Stimulated activated CD8-positive, alpha-beta memory T cell treated with anti-CD3 and anti-CD28 coated beads, Interleukin-15, amount 100 ng/mL, for 4 hours (primary cell): ENCODE measurements at places on chromosomes 5 and 9.

GRCh38 chr9:122797316-122798063 is 2.4 kb upstream of the OR1K1 start:
- DNase-seq: no peak

DNA sequence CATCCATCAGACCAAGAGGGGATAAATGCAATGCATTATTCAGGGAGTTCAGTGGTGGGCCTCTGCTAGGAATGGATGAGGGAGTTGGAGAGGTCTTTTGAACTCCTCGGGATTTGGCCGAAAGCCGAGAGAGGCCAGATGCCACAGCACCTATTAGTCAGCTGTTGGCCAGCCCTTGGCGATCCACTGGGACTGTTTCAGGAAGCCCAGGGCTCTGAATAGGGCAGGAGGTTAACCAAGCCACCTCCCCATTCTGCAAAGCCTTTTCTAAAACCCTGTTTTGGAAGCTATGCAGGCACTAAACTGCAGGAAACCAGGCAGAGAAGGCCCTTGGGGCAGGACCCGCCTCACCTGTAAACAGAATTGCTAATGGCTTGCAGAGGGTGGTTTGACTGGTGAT is 37.8 kb downstream of the ASTN2 start:
- no peak for DNase-seq

- DNase-seq: no peak
Observed at GRCh38 chr9:18255747-18256146, 218.2 kb upstream of the ADAMTSL1 start.

DNA sequence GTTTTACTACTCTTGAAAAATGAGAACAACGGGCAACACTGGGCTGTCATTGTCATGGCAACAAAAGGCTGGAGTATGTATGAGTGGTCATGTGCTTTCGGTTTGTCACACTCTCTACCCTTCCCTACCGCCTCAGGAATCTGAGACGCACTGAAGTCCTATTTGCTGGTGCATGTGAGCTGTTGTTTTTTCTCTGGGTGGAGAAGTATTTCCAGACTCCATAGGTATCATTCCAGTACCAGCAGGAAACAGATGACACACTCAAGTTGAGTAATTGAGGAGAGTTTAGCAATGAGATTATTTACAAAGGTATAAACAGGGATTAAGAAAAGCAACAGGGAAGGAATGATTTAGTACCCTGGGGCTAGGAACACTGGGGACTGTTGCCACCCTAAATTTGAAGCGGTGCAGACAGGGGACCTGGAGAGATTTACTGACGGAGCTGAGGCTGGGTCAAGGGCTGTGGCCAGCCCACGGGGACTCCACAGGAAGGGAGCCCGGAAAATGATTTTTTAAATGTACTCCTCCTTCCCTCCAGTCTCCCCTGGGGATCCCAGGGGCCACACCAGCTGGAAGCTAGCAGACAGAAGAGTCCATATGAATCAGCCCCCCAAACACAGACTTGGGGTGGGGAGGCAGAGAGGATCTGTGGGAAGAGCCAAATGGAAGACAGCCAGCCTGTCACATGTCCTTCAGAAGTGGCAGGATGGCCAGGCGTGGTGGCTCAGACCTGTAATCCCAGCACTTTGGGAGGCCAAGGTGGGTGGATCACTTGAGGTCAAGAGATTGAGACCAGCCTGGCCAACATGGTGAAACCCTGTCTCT is 13.2 kb upstream of the ZBTB43 start:
- DNase-seq: no peak

DNA sequence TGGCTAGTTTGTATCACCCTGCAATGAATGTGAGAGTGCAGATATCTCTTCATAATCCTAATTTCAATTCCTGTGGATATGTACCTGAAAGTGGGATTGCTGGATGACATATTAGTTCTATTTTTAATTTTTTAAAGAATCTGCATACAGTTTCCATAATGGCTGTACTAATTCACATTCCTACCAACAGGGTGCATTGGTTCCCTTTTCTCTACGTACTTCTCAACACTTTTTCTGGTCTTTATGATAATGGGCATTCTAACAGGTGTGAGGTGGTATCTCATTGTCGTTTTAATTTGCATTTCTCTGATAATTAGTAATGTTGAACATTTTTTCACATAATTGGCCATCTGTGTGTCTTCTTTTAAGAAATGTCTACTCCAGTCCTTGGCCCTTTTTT is 927.5 kb downstream of the DTWD2 start:
- DNase-seq: no peak

GRCh38 chr5:172418862-172419814 is 35.2 kb downstream of the SH3PXD2B start:
- no peak for DNase-seq

DNA sequence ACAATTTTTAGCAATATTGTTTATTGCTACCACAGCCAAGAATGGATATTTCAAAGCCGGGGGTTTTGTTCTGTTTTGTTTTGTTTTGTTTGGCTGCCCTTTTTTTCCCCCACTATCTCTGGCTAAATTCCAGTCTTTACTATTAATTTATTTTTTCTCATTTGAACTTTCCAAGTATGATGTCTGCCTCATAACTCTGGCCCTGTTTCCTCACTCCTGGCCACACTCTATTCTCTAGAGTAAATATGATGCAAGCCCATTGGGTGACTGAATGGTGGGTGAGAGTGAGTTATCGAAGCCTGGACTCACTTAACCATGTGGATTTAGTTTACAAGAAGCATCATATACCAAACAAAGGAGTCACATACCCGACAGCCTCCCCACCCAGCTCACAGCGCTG is 41.9 kb downstream of the WDR36 start:
- no peak for DNase-seq

DNA sequence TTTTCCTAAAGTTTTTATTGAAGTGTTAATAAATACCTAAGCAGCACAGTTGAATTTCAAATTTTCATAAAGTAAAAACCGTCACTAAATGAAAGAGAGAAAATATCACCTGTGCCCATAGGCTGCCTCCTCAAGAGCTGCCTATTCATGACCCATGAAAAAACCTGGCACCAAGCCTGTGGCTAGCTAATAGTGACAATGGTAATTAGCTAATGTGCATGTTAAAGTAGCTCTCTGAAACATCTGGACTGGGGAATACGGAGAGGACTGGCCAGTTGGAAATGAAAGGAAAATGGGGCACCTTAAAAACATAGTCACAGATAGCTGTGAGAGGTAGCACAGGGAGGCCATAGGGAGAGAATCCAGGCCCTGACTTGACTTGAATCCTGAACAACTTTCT is 5.4 kb upstream of the GNE start:
- DNase-seq: no peak

GRCh38 chr5:174444479-174445188 is 279.7 kb upstream of the MSX2 start:
- DNase-seq: no peak

DNA sequence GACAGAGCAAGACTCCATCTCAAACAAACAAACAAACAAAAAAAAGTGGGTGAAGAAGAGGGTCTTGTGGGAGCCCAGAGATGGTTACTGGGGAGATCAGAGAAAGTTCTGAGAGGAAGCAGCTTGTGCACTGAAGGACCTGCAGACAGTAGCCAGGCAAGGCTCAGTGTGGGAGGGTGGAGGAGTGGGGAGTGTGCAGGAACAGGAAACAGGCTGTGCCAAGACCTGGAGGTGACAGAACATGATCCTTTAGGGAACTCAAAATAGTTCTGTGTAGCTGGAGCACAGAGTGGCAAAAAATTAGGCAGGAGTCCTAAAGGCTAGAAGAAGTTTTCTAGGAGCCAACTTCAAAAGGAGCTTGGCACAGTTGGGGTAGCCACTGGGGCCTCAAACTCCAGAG is 19.2 kb upstream of the NANS start:
- no peak for DNase-seq

DNA sequence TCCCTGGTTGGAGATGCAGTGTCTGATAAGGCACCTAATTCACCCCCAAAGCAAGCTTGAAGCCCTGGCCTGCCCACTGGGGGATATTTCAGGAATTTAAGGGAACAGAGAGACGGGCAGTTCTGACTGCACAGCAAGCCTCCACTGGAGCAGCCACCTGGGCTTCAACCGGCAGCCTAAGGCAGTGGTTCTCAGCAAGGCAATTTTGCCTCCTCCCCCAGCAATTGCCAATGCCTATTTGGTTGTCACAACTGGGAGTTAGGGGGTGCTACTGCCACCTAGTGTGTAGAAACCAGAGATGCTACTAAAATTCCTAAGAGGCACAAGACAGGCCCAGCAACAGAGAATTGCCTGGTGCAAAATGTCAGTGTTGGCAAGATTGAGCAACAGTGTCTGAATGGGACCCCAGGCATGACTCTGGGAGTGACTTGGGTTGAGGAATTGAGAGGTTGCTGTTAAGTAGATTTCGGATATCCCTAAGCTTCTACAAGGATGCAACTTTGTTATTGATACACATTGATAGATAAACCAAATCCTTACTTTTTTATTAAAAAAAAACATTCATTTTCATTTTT is 58.7 kb upstream of the CTSL start:
- no peak for DNase-seq

DNA sequence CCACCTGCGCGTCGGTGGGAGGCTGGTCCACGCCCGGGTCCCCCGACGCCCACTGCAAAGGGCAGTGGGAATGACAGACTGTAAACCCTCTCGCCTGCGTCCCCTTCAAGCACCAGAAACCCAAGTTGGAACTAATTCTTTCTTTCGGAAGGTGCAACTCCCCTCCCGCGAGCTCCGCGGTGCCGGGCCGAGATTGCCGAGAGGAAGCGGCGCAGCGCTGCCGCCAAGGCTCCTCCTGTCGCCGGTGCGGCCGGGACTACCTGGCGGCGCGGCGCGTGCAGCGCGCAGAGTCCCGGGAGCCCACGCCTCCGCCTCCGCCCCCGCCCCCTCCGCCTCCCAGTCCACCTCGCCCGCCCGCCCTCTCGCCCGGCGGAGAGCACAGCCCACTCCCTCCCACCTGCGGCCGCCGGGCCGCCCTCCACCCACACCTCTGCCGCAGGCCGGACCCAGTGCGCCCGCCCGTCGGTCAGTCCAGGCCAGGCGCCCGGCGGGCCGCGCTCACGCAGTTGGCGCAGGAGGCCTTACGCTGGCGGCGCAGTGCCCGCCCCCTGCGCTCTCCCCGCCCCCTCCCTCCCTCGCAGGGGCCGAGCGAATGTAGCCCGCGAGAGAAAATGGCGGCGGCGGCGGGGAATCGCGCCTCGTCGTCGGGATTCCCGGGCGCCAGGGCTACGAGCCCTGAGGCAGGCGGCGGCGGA is at the start of gene MAP3K1:
TSS of gene MAP3K1 (plus strand) at position 587 of the 695 bp plus-strand sequence. CDS start at position 612, 25 bp downstream.
- peak; percentile 69 for DNase-seq

DNA sequence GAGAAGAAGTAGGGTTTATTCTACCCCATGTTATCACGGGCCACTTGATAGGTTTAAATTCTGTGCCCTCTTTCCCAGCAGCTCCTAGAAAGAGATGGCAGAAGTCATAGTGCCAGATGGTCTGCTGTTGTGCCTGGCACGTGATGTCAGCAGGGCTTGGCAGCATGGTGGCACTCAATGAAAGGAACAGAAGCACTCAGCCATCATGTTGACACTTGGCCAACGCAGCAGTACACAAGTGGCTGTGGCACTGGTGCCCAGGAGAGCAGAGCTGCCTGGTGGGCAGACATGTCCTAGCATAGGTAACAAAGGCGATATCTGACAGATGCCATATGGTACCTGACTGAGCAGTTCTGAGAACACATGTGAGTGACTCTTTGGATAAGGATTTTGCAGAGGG is 796.4 kb upstream of the ACO1 start:
- no peak for DNase-seq

- no peak for DNase-seq
Observed at GRCh38 chr9:76396597-76396996, 2.4 kb upstream of the RFK start.

DNA sequence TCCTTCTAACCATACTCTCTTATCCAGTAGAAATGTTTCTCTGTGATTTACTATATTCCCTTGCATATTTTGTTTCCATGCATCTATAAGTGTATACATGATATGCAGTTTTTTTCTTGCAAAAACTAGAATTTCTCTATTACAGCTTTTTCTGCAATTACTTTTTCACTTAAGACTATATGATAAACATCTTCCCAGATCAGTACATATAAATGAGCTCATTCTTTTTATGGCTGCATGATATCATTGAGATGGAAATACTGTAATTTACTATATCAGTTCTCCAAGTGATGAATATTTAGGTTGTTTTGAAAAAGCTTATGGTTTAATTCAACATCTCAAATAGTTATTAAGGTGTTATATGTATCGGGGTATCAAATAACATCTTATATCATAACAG is 18.1 kb upstream of the ZNF608 start:
- no peak for DNase-seq
